ENCODE measurements at places on chromosomes 2 and 18.

- no peak for DNase-seq
Observed at GRCh38 chr2:88841224-88841929, 149.9 kb downstream of the RPIA start.

GRCh38 chr2:33116799-33117198 lies 170.0 kb downstream of the LTBP1 start:
- no peak for DNase-seq

- DNase-seq: no peak
Observed at GRCh38 chr2:15700131-15700530, 108.5 kb downstream of the DDX1 start.

GRCh38 chr2:206688990-206689389 lies 29.2 kb downstream of the DYTN start:
- DNase-seq: no peak
